ENCODE measurements at places on chromosomes 3 and 15.

DNA sequence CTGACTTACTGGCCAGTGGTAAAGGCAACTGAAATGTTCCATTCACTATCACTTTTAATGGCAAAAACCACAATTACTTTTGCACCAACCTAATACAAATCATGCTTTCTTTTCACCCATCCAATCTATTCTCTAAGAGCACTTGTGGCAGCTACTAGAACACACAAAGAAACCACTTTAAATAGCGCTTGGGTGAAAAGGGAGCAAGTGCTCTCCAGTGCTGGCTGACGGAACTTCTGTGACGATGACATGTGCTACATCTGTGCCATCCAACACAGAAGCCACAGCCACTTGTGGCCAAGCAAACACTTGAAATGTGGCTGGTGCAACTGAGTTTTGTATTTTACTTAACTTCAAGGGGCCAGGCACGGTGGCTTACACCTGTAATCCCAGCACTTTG, 18.9 kb downstream of the SH3BP5 start:
- DNase-seq = no peak

DNA sequence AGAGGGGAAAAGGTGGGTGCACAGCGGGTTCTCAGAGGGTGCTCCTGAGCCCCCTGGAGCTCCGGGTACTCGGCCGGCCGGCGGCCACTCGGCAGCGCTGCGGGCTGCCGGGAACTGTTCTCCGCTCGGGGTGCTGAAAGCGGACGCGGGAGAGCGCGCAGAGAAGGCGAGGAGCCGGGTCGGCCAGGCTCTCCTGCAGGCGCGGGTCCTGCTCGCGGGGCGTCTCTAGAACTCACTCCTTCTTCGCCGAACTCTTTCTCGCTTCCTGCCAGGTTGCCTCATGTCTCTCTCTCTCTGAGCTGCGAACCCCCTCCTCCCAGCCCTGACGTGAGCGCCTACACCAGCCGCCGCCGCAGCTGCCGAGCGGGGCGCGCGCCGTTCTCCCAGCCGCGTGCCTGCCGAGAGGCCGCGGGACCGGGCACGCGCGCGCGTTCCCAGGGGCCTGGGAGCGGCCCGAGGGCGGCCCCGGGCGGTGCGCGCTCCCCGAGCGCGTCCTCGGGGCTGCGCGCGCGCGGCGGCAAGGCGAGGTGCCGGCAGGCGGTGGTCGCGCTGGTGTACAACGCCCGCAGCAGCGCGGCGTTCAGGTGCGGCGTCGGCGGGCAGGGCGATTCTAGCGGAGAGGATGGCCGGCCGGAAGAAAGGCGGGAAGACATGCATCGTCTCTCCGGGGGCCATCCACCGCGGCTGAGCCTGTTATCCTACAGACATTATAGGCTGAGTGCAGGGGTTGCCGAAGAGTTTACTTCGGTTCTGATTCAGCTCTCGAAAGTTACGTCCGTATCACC, at the start of gene PEX5L:
Gene PEX5L (minus strand): TSS at position 267 of the 785 bp plus-strand sequence. CDS start 338 bp downstream, outside the sequence.
- DNase-seq = no peak

DNA sequence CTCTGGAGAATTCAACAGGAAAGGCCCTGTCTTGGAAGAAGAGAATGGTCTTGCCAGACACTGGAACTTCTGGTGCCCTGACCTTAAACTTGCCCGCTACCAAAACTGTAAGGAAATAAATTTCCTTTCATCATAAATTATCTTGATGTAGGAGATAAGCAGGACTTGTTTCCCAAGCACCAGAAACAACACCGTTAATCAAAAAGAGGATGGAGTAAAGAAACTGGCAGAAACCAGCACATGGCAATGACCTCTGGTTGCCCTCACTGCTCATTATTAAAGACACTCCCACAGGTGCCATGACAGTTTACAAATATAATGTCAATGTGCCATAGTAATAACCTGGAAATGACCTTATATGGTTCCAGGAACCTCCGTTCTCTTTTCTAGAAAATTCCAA, 426.1 kb downstream of the EDEM1 start:
- no peak for DNase-seq

DNA sequence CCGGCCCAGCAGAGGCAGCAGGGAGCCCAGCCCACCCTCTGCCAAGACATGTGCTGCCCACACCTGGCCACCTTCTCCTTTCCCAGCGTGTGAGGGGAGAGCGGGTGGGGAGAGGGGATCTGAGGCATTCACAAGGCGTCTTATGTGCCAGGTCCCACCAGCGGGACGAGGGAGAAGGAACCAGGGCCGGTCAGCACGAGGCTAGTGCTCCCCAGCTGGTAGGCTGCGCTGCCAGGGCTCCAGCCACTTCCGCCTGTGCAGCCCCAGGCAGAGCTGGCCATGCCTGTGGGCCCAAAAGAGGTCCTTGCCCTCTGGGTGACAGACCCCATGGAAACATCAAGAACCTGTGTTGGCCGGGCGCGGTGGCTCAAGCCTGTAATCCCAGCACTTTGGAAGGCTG, 5.9 kb downstream of the MESP1 start:
- DNase-seq = no peak

GRCh38 chr15:85525755-85526154, 145.4 kb downstream of the AKAP13 start:
- no peak for DNase-seq

DNA sequence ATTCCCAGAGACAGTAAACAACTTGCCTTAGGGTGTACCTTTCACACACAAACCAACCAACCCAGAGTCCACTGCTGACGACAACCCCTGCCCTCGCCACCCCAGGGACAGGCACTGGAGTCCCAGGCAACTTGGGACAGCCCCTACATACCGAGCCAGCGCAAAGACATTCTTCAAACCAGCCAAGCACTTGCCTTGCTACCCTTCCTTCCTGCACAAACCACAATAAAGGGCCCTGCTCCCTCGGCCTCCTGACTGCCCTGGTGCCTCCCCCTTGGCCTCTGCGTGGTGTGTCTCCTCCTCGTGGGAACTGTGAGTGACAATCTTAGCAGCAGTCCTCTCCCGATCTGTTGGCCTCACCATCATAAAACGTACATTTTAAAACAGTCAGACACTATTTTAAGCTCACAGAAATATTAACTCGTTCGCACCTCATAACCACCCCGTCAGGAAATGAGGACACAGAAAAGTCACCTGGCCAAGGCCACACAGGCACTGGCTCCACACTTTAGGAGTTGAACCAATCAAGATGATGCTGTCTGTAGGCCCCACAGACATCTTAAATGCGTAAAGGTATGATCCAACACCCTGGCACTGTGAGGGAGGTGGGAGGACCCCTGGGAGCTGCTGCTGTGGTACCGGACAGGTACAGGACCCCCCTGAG, 113.8 kb downstream of the ADCY5 start:
- DNase-seq = peak; percentile 24

- DNase-seq = no peak
Measured at GRCh38 chr3:13088028-13089006, 15.1 kb upstream of the IQSEC1 start.

- DNase-seq = no peak
Measured at GRCh38 chr3:17469520-17469919, 272.9 kb downstream of the TBC1D5 start.

- DNase-seq = no peak
Measured at GRCh38 chr15:51697163-51697562, 15.9 kb downstream of the SCG3 start.

GRCh38 chr3:153749070-153749610, 372.1 kb upstream of the ARHGEF26 start:
- no peak for DNase-seq

DNA sequence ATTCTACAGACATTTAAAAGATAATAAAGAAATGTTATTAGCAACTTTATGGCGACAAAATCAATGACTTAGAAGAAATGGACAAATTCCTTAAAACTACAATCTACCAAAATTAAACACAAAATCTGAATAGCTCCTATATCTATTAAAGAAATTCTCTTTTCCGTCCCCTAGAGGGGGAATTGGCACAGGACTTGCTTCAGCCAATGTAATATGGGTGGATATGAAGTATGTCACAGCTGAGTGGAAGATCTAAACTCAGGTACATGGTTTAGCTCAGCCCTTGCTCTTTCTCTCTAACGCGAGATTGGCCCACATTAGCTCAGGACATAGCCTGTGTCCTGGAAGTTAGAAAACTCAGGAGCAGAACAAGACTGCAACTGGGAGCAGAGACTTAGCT, 79.3 kb downstream of the DNAH12 start:
- no peak for DNase-seq

GRCh38 chr3:139473155-139473771, 3.1 kb downstream of the RBP2 start:
- no peak for DNase-seq

DNA sequence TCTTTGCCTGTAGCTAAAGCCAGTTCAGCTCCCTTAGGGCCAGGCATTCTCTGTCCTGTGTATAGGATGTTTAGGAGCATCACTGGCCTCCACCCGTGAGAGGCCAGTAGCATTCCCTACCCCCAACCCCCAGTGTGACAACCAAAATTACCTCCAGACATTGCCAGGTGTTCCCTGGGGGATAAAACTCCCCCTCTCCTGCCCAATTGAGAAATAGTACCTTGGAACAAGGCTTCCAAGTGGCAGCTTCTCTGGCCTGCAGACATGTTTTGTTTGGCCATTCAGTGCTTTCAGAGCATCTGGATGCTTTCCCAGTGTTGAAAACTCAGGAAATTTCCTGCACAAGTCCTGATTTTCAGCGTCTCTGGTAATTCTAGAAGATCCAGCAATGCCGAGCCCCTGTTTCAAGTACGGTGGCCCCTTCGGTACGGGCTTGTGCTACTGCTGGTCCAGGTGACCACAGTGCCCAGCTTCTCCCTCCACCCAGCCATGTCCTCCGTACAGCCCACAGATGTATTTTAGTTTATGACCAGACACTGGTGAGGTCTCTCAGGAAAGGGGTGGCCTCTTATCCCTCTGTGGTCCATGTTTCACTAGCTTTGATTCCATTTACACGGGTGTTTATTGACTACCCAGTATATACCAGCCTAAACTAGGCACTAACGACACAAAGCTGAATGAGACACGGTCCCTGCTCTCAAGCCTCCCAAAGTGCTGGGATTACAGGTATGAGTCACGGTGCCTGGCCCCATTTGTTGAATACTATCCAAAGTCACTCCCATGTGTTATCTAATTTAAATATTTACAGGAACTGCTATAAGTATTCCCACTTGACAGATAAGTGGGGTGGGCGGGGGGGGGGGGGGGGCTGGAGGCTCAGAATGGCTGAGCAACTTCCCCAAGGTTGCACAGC, 125.4 kb upstream of the RAD18 start:
- DNase-seq = no peak

DNA sequence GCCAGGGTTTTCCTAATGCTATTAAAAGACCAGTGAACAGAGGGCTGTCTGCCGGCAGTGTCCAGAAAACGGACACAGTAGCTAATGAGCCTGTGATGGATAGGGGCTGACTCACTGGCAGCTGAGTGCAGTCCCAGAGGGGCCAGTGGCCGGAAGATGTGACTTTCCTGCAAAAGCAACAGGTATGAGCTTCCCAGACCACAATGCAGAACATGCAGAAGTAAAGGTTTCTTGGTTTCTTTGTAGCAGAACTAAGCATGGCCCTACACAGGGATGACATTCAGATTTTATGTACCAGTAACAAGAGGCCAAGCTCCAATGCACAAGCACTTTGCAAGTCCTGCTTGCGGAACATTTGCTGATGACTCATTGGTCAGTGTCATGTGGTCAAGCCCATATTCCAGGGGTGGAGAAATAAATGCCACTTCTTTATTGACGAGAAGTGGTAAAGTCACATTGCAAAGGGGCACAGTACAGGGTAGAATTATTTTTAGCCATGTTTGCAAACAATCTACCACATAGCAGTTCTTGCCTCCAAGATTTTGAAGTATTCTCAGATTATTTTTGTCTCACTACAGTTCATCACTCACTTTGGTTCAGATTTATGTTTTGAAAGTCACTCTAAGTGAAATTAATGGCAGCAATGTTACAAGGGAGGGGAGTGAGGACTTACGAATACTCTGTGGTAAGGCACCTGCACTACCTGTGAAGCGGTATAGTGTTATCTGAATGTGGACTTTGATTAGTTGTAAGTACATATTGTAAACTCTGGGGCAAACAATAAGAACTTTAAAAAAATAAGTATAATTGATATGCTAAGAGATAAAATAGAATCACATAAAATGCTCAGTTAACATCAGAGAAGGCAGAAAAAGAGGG, 263.3 kb downstream of the ABHD5 start:
- DNase-seq = no peak

DNA sequence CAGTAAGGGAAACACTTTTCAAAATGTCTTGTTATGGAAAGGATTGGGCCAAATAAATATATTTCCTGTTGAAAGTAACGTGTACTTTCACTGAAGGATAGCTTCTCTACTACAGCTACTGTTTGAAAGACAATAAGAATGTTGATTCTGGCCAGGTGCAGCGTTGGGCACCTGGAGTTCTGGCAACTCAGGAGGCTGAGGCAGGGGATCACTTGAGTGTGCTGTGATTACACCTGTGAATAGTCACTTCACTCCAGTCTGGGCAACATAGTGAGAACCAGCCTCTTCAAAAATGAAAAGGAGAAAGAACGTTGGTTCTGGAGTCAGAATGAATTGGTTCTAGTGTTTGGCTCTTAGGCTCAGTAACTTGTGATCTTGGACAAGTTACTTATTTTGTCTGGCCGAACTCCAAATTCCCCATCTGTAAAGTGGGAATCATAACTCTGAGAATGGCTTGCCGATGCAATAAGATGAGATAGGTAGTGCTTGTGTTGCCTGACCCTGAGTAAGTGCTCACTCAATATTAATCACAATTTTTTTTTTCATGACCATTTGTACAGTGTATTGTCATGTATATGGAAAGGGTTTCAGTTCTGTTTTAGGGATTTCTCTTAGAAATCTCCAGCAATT, 310.8 kb downstream of the PTPRG start:
- no peak for DNase-seq

GRCh38 chr15:86663979-86664378, 584.3 kb downstream of the AGBL1 start:
- no peak for DNase-seq

- DNase-seq = peak; percentile 44
Measured at GRCh38 chr15:66673410-66674322, 28.4 kb upstream of the SMAD6 start.

DNA sequence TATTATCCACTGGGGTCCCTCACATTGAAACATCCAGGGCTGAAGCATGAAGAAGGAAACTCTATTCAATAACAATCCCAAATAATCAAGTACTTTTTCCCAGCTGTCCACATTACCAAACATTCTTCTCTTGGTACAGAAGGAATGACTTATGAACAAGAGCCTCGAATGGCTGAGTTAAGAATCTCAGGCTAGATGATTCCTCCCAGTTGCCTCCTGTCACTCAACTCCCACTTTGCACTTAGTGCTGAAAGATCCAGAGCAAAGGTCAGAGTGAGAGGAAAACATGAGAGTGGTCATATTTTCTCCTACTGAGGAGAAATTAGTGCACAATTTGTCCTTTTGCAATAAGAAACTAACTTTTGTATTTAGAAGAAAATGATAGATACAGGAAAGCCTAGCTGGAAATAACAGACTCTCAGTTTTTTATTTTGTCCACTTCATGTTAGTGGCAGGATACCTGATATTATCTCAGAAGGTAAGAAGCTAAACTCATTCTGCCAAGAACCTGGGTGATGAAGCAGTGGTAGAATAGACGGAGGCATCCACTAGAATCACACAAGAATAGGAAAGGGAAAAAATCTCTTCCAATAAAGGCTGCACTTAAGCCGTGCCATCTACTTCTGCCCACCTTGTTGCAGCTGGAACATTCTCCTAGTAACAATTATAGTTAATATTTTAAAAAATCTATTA, 46.2 kb downstream of the GADL1 start:
- no peak for DNase-seq
